ENCODE measurements at places on chromosomes 7 and 10. TPM values are rescaled to one million over a fixed set of nuclear protein-coding genes. Genes with fewer than 3 reads are reported as not detected.

GRCh38 chr10:69056129-69056528, 31.8 kb upstream of the SRGN start:
- no peak overlapping the region for H3K27ac ChIP-seq
- DNase-seq = peak; percentile 21
- no peaks in the 10 kb centered on the region for H3K4me1 ChIP-seq
- no peaks in the 10 kb centered on the region for H3K36me3 ChIP-seq

DNA sequence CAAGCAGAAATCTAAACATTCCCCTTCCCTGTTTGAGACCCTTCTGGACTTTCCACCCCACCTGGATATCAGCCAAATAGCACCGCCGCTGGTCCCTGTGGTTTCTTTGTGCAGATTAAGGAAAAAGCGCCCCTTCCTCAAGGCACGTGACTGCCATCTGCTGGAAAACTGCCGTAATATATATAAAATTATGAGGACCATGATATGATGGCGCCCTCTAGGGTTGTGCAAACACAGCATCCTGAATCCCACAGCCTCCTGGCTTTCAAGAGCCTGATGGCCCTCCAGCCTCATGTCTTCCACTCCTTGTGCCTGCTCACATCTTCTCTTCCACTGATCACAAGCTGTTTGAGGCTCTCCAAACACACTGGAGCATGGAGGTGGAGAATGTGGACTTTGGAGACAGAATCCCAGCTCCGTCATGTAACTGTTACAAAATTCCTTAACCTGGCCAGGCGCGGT, 121.3 kb downstream of the MYL10 start:
- H3K4me1 ChIP-seq = no peaks in the 10 kb centered on the region
- no peaks in the 10 kb centered on the region for H3K27me3 ChIP-seq
- H3K36me3 ChIP-seq = no peaks in the 10 kb centered on the region

DNA sequence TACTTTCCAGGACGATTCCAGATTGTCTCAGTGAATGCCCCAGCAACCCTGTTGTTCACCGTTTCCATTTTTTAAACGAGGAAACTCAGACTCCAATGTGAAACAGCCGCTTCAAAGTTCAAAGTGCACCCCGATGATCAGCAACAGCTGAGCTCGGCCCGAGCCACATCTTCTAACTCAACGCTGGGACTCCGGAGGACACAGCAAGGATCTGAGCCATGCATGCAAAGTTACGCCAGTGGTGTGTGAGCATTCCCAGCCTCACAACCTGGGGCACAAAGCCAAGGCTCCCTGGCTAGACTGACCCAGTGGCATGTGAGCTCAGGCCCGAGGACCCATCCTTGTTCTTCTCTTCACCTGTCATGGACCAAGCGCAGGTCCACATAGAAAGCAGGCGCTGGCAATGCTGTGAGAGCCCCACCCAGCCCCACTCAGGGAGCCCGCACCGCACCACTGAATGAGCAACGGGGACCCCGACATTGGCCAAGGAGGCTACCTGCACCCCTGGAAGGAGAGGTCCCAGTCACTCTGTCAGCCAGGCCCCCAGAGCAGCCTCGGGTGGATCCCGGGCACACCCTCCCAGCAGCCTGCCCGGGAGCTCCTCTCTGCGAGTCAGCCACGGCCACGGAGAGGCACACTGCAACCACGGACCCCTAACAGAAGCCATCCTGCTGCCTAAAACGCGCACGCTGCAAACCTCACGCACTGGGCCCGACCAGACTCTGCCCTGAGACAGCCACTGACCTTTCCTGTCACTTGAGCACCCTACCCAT, 82.9 kb downstream of the MAD1L1 start:
- no peak overlapping the region for H3K4me3 ChIP-seq
- H3K27ac ChIP-seq = peak overlapping the region; percentile 59
- DNase-seq = no peak

LRRTM3 gene
- total RNA-seq = not detected

CNPY1 gene
- not detected for total RNA-seq

ADCY1 gene
- total RNA-seq = 3.6 TPM

PON3 gene
- 15.0 TPM for total RNA-seq
